ENCODE measurements at places on chromosomes 1 and 21.

DNA sequence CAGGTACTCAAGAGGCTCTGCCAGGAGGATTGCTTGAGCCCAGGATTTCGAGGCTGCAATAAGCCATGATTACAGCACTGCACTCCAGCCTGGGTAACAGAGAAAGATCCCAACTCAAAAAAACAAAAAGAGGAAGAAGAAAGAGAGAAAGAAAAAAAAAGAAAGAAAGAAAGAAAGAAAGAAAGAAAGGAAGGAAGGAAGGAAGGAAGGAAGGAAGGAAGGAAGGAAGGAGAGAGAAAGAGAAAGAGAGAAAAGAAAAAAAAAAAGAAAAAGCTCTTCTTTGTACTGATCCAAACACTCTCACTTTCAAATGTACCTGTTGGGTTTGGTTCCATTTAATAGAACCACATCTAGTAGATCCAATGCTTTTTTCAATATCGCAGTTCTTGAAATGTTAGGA is 11.8 kb downstream of the BATF3 start:
- DNase-seq = no peak

- DNase-seq = no peak
These were observed 35.2 kb downstream of the LRP8 start for GRCh38 chr1:53292690-53293089.

GRCh38 chr21:32184485-32184884 is 94.4 kb downstream of the MIS18A start:
- no peak for DNase-seq

- peak; percentile 72 for DNase-seq
These were observed 4.8 kb upstream of the SLC2A1 start for GRCh38 chr1:42963378-42964043.

DNA sequence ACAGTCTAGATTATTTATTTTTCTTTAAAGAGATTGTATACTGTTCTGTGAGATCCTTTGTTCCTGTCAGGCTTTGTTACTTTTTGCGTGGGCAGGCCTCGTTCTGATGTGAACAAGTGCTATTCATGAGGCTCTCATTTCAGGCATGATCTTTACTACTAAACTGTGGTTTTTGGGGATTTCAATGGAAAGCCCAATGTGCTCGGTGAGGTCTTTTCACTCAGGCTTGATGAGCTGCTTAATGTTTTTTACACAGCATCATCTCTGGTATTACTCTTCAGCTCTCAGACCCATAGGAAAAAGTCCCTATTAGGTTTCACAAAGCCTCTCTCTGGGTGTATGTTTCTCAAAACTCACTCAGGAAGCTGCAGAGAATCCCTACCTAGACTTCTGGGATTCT is 419.4 kb downstream of the GPATCH2 start:
- DNase-seq = no peak

- DNase-seq = no peak
These were observed 21.2 kb upstream of the CHI3L1 start for GRCh38 chr1:203207751-203208150.

DNA sequence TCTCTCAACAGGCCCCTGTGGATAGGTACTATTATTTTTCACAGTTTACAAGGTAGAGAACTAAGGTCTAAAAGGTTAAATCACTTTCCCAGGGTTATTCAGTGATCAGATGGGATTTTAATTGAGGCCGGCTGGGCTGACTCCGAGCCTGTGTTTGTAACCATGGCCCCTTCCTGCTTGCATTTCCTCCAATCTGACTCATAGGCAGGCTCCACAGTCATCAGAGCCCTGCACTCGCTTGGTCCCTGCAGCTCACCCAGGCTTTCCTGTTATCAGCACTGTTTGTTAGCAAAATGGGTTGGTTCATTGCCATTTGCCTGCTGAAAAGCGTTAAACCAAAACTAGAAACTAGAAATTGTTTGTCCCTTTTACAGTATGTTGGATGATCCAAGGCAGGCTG is 41.4 kb upstream of the LMX1A start:
- no peak for DNase-seq

DNA sequence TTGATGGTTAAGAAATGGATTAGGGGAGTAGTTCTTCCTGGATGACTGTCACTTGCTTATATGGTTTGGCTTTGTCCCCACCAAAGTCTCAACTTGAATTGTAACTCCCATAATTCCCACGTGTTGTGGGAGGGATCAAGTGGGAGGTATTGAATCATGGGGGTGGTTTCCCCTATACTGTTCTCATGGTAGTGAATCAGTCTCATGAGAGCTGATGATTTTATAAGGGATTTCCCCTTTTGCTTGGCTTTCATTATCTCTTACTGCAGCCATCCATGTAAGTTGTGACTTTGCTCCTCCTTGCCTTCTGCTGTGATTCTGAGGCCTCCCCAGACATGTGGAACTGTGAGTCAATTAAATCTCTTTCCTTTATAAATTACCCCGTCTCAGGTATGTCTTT is 1621.1 kb downstream of the MRPL39 start:
- no peak for DNase-seq

GRCh38 chr1:160429702-160430535 is 29.6 kb downstream of the VANGL2 start:
- DNase-seq = no peak

GRCh38 chr1:11507309-11507708 is 28.4 kb downstream of the DISP3 start:
- no peak for DNase-seq

GRCh38 chr1:48105165-48105564 is 108.0 kb upstream of the TRABD2B start:
- DNase-seq = no peak

DNA sequence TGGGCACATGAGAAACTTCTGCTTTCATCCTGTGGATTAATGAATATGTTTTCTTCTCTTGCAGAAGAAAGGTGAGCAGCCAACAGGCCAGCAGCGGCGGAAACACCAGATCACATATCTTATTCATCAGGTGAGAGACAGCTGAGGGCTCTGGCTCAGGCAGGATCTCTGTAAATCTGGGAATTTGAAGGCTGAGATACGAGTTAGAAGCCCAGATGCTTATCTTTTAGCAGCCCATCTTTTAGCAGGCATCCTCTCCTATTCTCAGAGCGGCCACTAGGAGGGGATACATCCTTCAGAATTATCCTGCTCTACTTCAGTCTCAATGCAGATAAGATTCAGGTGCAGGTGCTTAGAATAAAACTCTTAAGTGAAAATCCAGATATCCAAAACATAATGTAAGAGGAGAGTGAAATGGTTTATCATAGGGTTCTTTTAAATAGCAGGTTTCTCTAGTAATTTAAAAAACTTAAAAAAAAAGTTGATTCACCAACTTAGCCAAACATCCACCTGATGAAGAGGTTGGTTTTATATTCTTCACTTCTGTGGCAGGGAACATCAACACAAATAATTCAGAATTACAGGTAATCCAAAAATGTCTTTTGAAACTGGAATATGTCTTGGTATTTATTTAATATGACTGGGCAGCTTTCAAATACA is 19.3 kb downstream of the SH2D2A start:
- DNase-seq = no peak

GRCh38 chr1:25740071-25740470 is 59.9 kb upstream of the SELENON start:
- no peak for DNase-seq

- no peak for DNase-seq
These were observed 19.3 kb upstream of the DNAJC28 start for GRCh38 chr21:33510826-33511225.

- peak; percentile 50 for DNase-seq
These were observed 8.9 kb downstream of the CCDC185 start for GRCh38 chr1:223401873-223402789.

DNA sequence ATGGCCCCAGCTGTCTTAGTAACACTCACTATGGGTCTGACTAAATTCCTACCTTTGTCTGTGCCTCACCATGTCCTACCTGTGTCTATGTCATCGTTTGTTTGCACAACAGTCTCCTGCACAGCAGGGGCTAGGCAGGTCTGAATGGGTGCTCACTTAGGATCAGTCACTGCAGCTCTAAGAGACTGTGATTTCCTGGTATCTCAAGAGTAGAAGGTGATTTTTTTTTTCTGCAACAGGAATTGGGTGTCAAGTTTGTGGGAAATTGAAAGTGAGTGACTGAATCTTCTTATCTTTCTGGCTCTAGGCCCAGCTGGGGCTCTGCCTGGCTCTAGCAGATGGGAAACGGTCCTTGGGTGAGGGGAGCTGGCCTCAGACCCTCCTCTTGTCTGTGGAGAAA is 46.4 kb upstream of the TRABD2B start:
- DNase-seq = no peak

- DNase-seq = no peak
These were observed 9.9 kb downstream of the KCNJ15 start for GRCh38 chr21:38266732-38267131.

DNA sequence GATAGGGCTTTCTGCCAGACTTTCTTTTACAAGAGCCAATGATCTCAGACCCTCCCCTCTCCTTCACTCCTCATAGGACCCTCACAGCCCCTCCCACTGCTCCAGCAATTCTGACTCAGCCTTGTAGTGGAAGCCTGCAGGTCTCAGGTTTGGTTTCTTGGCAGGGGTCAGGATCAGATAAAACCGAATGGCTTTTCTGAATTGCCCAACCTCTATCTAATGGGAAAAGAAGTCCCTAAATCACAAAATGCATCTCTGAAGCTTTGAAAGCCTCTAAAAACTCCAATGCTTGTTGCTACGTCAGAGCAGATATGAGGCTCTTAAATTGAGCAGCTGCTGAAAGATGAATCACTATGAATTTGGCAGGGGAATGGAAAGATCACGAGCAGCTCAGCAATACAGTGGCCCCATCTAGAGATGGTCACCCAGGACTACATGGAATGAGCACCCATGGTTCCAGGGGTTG is 74.5 kb downstream of the NID1 start:
- peak; percentile 71 for DNase-seq

GRCh38 chr1:232622981-232623380 is 7.0 kb downstream of the SIPA1L2 start:
- DNase-seq = no peak

DNA sequence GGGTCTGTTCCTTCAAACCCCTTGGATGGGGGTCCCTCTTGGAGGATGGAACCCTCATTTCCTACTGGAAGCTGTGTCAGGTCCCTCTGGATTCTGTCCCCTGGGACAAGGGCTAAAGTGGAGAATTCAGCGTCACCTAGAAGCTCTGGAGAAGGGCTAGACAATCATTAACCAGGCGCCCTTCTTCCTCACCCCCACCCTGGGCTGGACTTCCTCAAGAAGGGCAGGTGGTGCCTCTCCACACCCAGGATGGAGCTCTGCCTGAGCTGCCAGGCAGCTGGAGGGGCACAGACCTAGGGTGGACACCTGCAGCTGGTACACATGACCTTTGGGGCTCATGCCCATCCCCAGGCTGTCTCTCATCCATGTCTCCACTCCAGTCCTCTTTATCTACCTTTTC is 3.6 kb downstream of the CELF3 start:
- no peak for DNase-seq

GRCh38 chr1:56135069-56135863 is 444.1 kb downstream of the PLPP3 start:
- no peak for DNase-seq

- no peak for DNase-seq
These were observed 86.8 kb upstream of the PLPPR4 start for GRCh38 chr1:99177465-99177864.

DNA sequence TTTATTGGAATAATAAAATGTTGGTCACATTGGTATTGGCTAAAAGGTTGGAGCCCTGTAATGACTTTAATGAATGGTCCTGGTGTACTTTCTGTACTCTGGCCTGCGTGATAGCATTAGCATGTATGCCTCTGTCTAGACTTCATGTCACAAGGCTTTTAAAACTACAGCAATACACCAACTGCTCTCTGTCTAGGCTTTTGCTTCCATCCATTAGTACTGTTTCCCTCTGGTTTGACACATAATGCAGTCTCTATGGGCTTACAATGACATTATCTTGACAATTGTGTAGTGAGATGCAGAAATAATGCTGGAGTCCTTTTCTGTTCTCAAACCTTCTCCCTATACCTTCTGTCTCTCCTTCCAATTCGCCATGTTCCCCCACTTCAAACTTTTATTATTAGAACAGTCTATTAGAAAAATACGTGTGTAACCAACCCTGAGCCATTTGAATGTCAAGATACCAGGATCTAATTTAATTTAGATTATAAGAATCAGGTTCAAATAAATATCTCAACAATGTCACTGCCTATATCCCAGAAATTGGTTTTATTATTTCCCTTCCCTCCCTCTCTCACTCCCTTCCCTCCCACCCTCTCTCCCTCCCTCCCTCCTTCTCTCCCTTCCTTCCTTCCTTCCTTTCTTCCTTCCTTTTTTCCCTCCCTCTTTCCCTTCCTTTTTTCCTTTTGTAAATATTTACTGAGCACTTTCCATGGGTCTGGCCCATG is 8.8 kb downstream of the C8A start:
- no peak for DNase-seq

DNA sequence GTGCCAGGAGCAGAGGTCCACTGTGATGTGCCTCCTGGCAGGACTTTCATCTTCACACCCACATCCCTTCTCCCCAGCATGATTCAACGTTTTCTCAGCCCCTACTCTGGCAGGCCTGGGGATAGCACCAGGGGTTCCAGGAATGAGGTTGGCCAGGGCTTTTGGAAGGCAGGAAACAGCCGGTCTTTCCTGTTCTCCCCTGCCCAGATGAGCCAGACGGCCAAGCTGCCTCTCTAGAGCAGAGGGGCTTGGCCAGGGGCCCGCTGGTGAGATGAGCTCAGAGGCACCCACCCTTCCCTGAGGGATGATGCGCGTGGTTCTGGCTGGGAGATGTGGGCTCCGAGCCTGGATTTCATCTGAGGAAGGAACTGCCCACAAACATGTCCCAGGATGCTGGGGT is 4.3 kb upstream of the MFAP2 start:
- peak; percentile 74 for DNase-seq

DNA sequence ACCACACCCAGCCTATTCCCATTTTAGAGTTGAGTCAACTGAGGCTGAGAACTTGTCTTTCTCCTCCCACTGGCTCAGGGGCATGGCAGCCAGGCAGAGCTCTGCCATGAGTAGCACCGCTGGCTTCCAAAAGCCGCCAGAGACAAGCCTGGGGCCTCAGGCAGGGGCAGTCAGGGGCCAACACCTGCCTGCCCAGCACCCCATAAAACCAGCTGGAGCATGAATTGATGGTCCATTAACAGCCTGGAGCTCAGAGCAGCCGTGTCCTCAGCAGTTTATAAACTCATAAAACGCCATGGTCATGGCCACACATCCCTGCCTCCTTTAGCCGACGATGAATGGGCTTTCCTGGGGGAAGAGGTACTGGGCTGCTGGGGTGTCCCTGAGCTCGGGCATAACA is 50.6 kb upstream of the PAX7 start:
- no peak for DNase-seq

DNA sequence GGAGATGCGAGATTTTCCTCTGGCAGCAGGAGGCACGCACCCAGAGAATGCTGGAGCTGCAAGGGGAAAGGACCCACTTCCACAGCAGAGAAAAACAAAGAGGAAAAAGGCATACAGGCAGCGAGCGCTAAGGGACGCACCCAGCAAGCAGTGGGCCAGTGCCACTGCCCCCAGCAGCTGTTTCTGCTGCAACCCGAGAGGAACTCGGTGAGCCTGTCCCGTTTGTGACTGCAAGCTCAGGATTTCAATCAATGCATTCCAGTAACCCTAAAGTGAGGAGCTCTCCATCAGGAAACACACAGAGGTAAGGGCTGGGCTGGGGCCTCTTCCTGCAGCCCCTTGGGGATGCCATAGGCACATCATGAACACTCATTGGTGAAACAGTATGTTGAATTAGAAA is 58.7 kb downstream of the ACP6 start:
- DNase-seq = no peak

GRCh38 chr1:57222801-57223200 is 201.1 kb downstream of the DAB1 start:
- DNase-seq = no peak

Data from BJ (cell line).